ENCODE measurements at places on chromosomes 12 and 14.

GRCh38 chr12:124938587-124938986 is 24.1 kb upstream of the UBC start:
- no peak for DNase-seq

DNA sequence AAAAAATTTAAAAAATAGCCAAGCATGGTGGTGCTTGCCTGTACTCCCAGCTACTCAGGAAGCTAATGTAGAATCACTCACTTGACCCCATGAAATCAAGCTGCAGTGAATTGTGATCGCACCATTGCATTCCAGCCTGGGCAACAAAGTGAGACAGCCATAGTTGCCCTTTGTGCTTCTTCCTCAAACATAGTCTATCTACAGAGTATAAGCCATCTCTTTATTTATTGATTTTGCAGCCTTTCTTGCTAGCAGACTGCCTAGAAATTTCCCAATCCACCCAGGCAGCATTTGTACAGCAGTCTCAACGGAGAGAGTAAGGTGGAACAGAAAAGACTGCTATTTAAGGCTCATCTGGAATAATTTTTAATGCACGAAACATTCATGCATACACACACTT is 68.8 kb downstream of the IPO8 start:
- DNase-seq: no peak

DNA sequence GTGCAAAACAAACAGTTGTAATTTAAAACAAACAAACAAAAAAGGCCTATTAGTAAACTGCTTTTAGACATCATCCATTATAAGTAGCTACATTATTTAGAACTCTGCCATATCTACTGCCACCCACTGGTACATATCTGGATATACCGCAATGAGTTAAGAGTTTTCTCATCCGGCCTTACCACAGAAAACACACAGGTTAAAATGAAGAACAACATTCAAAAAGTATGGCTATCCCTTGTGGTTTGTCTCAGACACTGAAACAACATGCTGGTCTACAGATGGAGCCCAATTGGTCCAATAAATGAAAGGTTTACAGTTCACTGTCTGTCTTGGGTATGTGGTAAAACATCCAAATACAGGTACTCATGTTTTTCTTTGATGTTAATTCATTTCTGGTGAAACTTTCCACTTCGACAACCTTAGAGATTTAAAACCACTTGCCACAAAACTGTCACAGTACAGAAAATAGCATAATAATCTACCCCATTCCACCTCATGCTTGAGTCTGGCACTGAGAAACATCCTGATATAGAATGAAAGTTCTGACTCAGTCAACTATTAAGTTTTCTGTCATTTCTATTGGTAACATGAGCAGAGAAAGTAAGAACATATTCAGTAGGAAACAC is 354.3 kb downstream of the CEP128 start:
- DNase-seq: no peak

DNA sequence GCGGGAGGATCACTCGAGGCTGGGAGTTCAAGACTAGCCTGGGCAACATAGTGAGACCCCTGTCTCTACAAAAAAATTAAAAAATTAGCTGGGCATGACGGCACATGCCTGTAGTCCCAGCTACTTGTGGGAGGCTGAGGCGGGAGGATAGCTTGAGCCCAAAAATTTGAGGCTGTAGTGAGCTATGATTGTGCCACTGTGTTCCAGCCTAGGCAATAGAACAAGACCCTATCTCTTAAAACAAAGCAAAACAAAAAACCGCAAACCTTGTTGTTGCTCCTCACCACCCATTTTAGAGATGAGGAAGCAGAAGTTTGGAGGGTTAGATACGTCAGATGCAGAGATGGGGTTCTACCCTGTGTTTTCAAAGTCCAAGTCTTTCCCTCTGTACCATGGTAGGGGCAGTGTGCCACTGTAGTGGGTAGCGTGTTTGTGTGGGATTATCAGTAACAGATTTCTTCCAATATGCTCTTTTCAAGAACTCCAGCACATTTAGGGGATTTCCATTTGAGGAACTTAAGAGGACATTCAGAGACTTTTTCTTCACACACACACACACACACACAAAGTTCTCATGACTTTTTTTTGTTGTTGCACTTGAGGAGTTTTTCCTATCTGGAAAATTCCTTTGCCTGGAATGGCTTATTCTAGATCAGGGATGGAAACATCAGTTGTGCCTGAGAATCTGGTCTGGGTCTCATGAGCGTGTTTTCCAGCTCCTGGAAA is 186.5 kb downstream of the CHST11 start:
- DNase-seq: no peak

- no peak for DNase-seq
Observed at GRCh38 chr12:68435816-68436215, 103.7 kb upstream of the MDM1 start.

DNA sequence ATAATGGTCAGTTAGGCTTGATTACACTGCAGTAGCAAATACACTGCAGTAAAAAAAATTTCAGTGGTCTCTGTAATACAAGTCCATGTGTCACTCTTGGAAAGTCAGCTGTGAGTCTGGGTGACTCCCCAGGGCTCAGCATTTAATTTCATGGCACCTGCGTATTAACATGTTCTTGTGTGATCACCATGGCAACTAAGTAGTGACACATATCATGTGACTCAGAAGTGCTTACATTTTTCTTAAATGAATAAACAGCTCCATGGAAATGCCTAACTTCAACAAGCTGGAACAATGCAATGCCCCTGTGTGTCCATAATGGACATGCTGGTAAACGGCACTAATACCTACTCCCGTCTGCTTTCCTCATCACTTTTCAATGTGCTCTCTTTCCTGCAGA is 88.5 kb upstream of the ANO4 start:
- DNase-seq: no peak

GRCh38 chr14:81633496-81633895 is 99.8 kb upstream of the SEL1L start:
- DNase-seq: no peak

DNA sequence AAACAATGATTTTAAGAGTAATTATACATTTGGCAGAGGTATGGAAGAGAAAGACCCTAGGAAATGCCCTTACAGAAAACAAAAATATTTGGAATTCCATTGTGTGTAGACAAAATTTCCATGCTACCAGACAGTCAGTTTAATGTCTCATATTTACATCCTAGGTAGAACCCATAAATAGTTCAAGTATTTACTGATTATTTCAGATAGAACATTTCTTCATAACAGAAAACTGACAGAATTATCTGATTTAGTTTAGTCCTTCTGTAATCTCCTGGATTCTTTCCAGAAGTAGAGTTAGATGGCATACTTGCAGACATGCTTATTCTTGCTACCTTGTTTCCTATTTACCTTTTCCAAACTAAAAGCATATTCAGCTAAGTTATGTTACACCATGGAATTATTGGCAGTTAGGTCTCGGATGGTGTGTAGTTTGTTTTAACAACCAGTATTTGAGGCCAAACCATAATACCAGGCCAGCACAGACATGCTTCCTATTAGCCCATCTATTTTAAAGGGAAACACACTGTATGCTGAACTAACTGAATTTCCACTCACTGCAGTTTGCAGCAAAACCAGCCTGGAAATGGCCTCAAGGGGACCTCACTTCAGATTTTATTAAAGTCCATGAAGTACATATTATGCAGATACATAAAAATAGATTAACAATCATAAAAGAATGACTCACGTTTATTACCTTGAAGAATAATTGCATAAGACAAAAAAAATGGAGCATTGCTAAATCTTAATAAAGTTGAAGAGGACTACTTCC is 126.6 kb upstream of the LRIG3 start:
- no peak for DNase-seq

DNA sequence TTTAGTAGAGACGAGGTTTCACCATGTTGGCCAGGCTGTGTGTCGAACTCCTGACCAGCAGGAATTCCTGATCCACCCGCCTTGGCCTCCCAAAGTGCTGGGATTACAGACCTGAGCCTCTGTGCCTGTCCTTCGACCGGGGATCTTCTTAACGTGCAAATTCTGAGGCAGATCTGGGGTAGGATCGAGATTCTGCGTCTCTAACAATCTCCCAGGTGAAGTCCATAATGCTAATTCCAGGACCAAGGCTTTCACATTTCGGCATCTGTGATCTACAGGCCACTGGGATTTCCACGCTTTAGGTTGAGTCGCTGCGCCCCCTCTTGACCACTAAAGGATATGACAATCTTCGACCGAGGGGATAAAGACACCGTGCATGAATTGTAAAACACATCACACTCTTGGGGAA is 24.8 kb downstream of the FOS start:
- DNase-seq: no peak

GRCh38 chr14:88775532-88775931 is 17.2 kb downstream of the EML5 start:
- DNase-seq: no peak

DNA sequence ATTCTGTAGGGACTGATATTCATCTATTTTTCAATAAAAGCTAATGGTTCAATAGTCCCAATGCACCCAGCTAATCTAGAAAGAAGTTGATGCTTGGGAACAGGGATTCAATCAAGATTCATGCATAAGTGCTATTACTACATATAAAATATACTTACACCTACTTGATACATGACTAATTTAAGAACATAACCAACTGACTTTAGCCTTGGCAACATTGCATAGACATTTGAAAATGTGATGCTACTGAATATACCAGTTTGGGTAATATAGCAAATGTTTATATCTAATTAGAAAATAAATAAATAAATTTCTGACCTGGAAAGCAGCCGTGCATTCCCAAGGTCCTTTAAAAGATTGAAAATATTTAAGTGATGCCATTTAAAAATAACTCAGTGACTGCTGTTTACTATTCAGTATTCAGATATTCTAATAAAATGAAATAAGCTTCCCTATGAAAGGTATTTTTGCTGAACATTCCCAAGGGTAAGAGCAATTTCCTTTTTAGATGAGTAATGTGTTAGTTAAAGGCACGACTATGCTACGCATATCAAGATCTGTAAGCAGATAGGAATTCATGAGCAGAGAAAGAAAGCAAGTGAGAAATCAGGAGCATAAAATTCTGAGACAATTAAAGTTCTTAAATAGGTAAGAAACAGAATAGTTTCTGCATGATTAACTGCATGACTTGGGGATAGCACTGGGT is 160.6 kb upstream of the SYT1 start:
- no peak for DNase-seq
